ENCODE measurements at places on chromosomes 3 and 15.

DNA sequence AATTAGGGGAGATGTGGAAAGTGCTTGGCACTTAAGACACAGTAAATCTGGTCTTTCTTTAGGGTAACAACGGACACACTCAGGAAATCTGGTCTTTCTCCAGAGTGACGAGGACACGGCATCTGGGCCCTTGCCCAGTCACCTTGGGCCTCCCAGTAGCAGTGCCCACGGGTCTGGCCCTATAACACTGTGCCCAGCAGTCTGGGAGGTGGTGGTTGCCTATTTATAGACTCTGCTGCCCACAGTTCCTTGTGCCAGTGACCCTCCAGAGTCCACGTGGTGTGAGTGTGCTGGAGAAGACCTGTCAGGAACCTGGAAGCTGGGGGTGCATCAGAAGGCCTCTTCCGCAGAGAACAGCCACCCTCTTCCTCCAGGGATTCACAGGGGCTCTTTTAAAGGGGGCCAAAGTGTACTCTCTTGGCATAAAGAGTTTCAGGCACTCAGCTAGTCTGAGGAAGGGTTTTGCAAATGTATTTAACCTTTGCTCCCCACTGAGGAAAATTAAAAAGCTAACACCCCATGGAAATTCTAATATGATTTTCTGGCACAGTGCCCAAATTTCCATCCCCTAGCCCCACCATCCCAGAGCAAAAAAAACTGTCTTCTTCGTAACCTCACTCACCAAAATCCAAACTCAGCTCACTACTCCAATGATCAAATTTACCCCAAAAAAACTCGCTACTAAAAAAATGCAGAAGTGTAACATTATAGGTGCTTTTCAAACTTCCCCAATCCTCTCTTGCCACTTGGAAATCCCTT lies 15.4 kb downstream of the WNT5A start:
- DNase-seq = no peak

GRCh38 chr3:44000586-44000985 lies 241.1 kb upstream of the TOPAZ1 start:
- DNase-seq = no peak

GRCh38 chr3:18739099-18739433 lies 313.9 kb upstream of the SATB1 start:
- no peak for DNase-seq

DNA sequence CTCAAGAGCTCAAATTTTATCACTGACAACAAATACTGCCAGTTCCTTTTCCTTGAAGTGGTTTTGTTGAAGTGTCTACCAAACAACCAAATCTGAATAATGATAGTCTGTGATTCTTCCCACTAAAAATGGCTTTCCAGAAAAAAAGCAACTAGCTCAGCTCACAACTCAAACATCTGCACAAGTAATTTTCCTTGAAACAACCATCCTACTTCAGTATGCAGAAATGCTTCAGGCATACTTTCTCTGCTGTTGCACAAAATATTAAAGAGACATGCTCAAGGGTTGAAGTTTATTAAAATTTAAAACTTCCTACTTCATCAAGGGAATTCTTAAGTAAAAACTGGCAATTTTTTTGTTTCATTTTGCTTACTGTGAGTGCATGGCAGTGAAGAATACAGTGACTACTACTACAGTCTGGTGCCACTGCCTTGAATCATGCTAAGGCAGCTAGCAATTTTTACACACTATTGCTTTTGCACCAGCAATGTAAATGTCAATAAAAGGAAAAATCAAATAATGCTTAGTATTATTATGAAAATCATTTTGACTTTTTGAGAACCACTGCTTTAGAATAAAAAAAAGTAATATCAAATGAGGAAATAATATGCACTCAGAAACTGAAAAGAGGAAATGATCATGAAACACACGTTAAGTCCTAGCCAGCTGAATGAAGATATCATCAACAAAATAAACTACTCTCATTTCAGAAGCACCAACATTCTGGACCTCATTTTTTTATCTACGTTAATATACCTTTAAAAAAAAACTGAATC lies 33.6 kb downstream of the VPS13C start:
- DNase-seq = no peak

GRCh38 chr15:99054892-99055291 lies 47.3 kb upstream of the PGPEP1L start:
- DNase-seq = no peak

GRCh38 chr3:10387881-10388609 lies 67.1 kb upstream of the SEC13 start:
- DNase-seq = no peak

DNA sequence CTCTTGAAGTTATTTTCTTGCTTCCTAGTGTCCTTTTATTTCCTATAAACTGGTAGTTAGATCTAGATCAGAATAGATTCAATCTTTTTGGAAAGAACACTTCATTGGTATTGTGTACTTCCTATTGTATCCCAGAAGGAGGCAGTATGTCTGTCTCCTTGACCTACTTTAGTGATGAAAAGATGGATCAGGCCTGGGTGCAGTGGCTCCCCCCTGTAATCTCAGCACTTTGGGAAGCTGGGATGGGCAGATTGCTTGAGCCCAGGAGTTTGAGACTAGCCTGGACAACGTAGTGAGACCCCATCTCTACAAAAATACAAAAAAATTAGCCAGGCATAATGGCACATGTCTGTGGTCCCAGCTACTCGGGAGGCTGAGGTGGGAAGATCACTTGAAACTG lies 12.0 kb downstream of the BSN start:
- DNase-seq = no peak

GRCh38 chr15:42267286-42267685 lies 5.7 kb upstream of the GANC start:
- DNase-seq = no peak

All from mucosa of descending colon (tissue), 3 donors.